ENCODE measurements at places on chromosomes 7 and 10.
A peak's percentile ranks its signal among the peaks of the same experiment; 100 is the strongest.

GRCh38 chr7:130024390-130024789 lies 26.8 kb downstream of the ZC3HC1 start:
- DNase-seq: no peak

DNA sequence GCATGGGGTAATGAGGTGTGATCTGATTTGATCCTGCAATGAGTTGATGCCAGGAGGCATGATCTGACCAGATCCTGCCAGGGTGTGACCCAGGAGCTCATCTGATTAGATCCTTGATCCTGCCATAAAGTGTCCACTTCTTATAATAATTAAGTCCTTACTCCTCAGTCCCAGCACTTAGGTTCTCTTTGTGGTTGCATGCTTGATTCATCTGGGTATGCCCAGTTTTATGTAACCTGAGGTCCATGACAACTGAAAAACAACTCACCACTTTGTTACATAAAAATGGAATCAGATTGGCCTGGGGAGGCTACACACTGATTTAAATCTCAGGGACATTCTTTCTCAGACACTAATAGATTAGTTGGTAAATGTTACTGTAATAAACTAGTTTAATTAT lies 19.1 kb downstream of the ACADSB start:
- DNase-seq: no peak

DNA sequence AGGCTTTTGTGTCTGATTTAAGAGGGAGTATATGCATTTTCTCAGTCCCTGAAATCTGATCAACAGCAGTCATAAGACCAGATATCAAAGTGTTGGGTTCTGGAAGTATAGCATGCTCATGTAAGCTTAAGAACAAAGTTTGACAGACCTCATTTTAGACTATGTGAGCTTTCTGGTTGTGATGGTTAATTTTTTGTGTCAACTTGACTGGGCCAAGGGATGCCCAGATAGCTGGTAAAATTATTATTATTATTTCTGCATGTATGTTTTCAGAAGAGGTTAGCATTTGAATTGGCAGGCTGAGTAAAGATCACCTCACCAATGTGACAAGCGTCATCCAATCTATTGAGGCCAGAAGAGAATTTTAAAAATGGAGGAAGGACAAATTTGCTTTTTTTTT lies 63.5 kb upstream of the FRMD4A start:
- DNase-seq: no peak

DNA sequence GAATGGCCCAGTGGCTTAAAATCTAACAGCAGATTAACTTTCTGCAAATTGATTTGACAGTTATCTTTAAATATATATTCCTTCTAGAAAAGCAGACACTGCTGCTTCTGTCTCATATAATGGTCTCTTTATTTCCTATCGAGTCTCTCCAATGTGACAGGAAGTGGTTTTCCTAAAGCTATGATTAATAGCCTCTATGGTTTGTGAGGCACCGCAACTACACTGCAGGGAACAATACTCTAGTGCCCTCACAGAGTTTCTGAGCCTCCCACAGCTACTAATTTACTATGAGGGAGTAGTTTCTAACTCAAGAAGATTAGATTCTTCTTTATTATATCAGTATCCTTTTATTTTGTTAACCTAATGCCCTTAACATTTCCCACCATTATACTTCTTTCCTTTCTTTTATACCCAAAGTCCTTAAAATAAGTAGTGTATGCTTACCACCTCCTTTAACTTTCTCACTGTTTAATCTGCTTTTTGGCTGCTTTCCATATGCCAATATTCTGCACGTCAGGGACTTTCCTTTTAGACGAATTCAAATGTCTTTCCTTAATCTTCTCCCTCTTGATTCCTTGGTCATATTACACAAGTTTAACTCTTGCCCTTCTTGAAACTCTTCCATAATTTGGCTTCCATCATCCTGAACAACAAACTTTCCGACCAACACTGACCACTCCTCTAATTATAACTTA lies 23.8 kb upstream of the AHR start:
- DNase-seq: peak; percentile 12

- no peak for DNase-seq
These were observed 2.8 kb upstream of the CUL1 start for GRCh38 chr7:148695953-148696352.

GRCh38 chr10:127527891-127528290 lies 21.2 kb upstream of the NPS start:
- no peak for DNase-seq

GRCh38 chr10:44804661-44805060 lies 106.5 kb upstream of the TMEM72 start:
- no peak for DNase-seq
